Memory B cell (primary cell): ENCODE measurements at places on chromosomes 11 and 22.

DNA sequence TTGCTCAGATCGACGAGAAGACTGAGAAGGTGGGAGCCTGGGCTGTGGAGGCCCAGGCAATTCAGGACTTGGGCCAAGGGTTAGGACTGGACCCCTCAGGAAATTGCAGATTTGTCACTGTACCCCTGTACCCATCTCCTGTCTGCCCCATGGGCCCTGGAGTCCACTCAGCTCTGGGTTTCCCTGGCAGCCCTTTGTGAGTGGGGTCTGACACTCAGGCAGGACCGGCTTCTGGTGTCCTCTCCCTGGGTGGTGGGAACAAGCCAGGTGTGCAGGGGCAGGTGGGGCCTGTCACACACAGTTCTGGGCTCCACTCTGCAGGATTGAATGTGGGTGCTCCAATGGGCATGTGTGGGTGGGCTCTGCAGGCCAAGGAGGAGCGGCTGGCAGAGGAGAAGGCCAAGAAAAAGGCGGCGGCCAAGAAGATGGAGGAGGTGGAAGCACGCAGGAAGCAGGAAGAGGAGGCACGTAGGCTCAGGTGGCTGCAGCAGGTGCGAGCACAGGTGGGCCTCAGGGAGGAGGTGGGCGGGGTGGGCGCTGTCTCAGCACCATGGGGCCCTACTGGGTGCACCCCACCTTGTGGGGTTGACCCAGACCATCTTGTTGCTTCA is 21.6 kb downstream of the INCENP start:
- DNase-seq = no peak

DNA sequence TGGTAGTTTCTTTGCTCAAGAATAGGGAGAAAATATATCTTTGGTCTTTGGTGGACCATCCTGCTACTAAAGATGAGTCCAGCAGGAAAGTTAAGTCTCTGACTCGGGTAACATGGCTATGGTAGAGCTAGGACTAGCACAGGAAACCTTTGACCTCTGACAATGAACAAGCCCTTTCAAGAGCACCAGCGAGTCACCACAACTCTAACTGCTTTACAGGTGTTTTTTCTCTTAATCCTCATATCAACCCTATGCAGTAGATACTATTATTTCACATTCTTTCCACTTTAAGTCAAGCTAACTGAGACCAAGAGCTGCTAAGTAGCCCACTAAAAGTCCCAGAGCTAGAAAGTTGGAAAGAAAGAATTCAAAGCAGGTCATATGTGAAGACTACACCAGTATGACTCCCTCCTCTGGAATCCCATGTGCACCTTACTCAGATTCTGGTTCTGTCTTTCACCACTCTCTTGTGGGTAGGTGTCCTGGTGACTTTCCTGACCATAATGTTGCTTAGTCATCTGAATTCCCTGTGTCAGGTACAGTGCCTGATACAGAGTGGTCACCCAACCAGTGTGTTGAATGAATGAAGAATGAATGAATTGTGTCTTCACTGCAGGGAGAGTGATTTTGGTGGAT is 53.8 kb upstream of the ME3 start:
- DNase-seq = no peak

- DNase-seq = no peak
Measured at GRCh38 chr22:30697975-30698374, 3.3 kb downstream of the OSBP2 start.

DNA sequence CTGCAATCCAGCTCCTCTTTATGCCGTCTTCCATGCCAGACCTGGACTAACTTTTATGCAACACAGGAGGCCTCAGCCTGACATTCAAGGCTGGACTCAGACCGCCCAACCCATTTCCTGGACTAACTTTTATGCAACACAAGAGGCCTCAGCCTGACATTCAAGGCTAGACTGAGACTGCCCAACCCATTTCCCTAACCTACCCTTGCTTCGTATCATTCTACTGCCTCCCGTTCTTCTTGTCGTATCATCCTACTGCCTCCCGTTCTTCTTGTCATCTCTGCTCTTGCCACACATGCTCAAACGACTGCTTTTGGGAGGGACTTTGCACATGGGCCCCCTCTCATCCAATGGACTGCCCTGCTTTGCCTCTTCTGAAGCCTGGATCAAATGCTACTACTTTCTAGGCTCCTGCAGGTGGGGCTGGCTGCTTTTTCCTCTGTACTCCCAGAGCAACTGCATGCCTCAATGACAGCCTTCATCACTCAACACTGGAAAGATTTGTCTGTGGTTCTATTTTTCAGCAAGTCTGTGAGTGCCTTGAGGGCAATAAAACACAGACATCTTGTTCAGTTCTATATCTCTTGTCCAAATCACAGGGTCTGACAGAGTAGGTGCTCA is 7.8 kb downstream of the TBC1D10A start:
- no peak for DNase-seq

GRCh38 chr11:127875131-127875530 is 712.2 kb downstream of the ETS1 start:
- no peak for DNase-seq

DNA sequence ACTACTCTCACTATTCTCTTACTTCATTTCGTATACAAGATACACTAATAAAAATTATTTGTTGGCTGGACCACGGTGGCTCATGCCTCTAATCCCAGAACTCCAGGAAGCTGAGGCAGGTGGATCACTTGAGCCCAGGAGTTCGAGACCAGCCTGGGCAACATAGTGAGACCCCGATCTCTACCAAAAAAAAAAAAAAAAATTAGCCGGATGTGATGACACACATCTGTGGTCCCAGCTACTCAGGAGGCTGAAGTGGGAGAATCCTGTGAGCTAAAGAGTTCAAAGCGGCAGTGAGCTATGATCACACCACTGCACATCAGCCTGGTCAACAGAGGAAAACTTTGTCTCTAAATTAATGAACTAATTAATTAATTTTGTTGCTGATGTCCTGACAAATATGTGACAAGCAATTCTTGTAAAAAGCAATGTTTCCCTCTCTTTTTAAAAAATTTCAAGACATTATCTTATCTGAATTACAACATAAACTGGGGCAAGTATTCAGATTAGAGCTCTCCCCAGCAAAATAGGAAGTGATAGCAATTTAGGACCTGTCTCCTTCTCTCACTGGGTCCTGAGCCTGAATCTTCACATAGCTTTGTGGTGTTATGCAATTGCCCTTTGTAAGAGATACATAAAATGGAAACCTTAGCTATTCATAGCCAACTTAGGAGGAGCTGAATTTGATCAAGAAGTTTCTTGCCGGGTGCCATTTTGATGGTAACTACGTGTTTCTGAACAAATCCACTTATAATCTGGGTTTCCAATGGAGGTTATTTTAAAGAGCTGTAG is 17.6 kb upstream of the TMA7B start:
- no peak for DNase-seq

DNA sequence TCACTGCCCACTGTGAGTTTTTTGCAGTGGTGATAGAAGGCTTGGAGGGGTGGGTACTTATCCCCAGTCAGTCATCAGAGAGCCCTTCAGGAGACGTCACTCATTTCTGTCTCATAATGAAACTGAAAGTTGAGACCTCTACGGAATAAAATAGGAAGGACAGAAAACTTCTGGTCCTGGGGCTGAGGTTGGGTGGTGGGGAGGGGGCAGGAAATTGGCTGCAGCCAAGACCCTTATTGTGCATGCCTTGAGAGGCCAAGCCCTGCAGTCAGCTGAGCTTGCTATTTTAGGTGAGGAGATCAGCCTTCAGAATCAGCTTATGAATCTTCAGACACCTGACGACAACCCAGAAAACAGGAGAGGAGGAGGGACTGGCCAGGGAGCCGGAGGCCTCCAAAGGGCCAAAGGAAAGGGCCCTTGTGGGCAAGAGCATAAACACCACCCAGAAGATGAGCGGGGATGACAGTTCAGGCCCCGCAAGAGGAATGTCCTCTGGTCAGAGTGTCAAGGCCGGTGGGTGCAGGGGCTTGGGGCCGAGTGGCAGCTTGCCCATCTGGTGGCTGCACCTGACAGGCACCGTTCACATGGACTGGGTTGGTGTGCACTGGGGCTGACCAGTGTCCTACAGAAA is 17.9 kb upstream of the ADA2 start:
- DNase-seq = no peak

DNA sequence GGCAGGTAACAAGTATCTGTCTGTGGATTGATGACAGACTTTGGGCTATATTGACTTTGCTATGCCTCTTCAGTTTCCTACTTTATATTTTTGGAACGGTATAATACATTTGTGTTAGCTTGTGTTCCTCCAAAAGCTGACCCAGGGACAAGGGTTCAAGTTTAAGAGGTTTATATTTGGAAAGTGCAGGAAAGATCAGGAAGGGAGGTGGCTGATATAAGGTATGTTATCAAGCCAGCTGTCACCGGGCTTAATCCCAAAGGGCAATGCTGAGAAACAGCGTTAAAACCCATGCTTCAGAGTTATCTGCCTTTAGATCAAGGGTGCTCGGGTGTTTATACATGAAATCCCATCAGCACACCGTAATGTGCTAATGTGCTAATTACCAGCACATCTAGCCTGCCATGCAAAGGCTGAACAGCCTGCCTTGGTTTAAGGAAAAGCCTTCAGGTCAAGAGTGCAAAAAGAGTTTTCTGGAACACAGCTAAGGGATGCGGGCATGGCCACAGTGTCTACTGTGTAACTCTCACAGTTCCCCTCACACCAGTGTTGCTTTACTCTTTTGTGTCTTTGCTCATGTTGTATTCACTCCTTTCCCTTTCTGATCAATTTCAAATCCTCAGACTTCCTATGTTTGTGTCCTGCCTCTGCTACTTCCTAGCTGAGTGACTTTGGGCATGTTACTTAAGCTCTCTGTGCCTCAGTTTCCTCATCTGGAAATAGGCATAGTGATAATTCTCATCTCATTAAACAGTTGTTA is 77.5 kb downstream of the BDNF start:
- DNase-seq = no peak

DNA sequence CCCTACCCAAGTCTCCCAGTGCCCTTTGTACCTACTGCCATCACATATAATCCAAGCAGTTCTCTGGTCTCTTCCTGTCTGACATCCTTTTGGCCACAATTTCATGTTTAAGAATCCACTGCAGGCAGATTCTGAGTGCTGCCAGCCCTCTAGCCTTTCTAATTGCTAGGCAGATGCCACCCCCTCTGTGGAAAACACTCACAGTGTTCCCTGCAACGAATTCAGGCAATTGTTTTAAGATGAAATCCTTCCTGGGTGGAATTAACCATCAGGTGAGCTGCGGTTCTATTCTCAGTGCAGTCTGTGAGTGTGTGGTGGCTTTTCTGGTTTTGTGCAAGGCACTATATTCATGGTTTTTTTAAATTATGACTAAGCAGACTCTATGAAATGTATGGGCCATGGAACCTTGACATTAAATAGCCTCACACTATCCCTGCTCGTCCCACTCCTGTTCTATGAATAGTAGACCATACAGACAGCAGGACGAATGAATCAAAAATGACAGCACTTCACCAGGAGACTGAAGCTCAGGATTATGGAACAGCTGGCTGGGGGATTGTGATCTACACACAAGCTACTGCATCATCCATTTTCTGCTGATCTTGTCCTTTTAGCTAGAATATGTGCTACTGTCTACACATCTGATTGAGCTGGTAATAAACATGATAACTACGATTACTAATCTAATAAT is 29.8 kb upstream of the BMAL1 start:
- no peak for DNase-seq

DNA sequence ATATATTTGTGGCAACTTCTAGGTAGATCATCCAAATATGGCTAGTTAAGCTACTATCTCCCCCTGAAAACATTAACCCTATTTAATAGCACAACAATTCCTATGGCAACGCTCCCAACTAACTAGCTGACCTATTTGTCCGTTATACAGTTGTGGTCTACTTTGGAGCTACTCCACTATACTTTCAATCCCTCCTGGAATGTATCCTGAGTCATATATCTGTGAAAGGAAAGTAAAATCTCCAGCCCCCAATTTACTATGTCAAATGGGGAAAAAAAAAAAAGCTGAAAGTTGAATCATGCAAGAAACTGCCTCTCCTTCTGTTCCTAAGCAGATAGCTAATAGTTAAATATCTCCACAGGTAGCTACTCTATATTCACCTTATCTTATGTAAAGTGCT is 128.5 kb downstream of the CD44 start:
- no peak for DNase-seq

GRCh38 chr11:103648054-103648453 is 388.4 kb upstream of the DDI1 start:
- no peak for DNase-seq

DNA sequence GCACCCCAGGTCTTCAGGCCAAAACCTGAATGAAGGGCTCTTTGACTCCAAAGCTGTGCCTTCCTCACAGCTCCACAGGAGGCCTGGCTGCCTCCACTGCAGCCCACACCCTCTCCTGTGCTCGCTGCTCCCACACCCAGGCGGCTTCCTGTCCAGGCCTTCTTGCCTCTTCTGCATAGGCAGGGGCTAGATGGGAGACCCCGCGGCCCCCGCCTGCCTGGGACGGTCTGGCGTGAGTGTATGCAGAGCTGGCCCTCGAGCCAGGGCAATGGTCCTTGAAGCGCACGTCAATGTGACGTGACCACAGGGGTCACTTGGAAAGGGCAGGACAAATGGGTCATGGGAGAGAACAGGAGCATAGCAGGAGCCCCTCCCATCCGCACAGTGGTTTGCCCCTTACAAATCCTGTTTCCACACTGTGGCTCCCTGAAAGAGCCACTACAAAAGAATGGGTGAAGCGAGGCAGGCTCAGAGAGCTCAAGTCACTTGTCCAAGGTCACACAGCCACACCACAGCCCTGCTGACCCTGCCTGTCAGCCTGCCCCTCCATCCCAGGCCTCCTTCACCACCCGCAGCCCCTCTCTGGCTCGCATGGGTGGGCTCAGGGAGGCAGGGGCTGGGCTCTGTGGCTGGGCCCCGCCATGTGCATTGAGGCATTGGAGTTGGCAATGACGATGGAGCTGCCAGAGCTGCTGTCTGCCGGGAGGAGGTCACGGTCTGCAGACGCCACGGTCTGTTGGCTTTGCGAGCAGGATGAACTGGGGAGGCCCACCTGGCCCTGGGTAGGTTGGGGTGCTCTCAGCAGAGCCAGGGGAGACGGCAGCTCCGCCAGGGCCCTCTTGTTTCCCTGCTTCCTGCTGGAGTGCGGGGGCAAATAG is 71.2 kb upstream of the WNT11 start:
- DNase-seq = no peak

DNA sequence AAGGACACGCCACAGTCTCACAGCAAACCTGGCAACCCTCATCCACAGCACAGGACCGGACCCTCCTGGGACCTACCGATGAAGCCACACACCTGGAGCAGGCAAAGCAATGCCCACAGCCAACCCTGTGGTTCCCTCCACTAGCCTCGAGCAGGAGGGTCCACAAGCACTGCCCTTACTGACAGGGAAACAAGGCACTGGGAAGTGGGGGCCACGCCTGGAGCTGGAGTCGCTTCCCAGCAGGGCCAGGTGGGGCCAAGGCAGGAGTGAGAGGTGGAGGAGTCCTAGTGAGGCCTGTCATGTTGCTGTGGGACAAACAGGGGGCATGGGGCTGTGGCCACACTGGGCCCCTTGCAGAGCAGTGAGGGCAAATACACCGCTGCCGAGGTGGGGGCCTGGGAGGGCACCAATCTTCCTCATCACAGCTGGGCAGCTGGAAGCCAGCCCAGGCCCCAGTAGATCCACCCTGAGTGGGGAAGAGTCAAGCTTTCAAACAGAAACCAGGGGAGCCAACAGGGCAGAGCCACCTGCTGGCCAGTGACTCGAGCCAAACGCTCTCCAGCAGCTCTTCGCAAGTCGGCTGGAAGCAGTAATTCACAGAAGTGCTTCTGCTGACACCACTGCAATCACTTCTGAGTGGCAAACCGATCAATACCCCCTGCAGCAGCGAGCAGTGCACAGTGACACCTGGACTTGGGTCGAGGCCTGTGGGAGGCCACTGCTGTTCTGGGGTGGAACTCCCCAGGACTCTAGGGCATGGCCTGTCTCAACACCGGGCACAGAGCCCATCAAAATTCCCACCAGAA is 13.7 kb downstream of the SULT4A1 start:
- DNase-seq = no peak

- no peak for DNase-seq
Measured at GRCh38 chr22:38712486-38713207, 6.9 kb downstream of the GTPBP1 start.
